ENCODE measurements at places on chromosomes 7 and 10. TPM values are rescaled to one million over a fixed set of nuclear protein-coding genes. Genes with fewer than 3 reads are reported as not detected.

MSS51 gene
- 3.9 TPM for total RNA-seq

GRCh38 chr10:8369666-8370065 is 315.2 kb downstream of the GATA3 start:
- DNase-seq, result no peak

DNA sequence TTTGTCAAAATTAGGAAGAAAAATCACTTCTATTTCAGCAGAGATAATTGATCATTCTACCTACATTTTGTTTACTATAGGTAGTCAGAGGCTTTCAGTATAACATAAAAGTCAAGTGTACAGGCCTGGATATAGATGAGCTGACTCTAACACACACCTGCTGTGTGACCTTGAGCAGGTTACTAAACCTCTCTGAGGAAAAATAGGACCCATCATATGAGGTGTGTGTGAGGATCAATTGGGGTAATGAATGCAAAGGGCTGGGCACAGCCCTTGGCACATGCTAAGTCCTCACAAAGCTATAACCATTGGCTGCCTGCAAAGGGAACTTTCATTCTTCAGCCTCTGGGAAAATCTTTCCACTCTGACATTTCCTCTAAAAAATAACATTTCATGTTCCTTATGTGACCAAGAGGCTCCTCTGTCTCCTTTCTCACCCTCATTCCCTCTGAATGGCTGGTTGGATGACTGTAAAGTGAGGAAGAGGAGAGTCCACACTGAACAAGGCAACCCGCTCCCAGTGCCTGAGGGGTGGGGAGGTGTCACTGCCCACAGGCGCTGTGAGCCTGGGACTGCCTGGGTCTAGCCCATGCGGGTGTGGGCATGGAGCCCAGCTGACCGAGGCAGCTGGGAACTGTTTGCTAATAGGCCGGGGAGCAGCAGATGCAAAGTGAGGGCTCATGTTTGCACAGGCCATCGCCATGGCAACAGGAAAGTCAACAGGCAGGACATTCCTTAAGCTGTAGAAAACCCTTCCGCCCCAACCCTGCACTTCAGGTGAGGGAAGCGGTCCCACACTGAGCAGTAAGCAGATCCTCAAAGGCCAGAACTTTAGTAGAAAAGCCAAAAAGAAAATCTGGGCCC is 36.8 kb downstream of the MYOF start:
- no peak for DNase-seq

GRCh38 chr7:66880053-66880452 is 41.0 kb upstream of the TMEM248 start:
- no peak for DNase-seq

DNA sequence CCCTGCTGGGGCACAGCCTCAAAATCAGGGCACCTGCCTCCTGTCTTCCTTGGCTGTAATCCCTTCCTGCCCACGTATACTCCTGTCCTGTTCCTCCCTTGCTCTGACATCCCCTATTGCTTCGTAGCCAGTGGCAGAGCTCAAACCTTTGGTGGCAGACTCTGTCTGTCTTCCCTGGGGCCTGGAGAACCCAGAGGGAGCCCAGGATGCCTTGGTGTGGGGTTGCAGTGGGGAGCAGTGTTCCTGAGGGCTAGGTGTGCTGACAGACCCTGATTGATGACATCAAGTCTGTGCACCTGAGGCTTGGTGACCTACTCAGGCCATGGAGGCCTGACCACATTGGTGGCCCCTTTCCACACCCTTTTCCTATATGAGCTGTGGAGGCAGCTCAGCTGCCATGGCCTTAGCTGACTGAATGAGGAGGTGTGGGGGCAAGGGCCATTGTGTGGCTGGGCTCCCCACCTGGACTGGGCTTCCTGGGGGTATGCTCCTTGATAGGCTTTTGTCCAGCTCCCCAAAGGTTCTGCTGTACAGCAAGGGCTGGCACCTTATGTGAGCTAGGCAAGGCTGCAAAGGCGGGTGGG is 5.4 kb upstream of the GCK start:
- no peak for DNase-seq

- DNase-seq, result no peak
These were observed 49.4 kb downstream of the FAM171A1 start for GRCh38 chr10:15321431-15322341.

DNA sequence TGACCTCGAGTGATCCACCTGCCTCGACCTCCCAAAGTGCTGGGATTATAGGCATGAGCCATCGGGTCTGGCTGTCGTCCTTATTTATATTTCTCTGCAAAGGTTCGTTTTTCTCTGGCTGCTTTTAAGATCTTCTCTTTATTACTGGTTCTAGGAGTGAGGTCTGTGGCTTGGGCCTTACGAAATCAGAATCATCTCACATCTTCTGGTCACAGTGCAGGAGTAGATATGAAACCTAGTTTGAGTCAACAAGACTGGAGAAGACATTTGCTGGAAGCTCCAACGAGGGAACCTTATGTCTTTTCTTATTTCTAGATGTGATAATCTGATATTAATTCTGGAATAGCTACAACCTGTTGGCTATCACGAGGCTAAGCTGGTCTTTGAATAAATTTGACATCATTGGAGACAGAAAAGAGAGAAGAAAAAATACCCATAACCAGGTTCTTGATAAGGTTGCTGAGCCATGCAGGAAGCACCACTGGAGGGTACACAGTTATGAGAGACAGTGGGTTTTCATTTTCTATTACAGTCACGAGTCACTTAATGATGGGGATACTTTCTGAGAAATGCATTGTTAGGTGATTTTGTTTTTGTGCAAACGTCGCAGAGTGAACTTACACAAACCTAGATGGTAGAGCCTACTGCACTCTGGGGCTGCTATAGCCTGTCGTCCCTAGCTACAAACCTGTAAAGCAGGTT is 25.6 kb upstream of the IL15RA start:
- no peak for DNase-seq

- no peak for DNase-seq
These were observed 293.4 kb upstream of the RNF32 start for GRCh38 chr7:156347132-156347531.

DNA sequence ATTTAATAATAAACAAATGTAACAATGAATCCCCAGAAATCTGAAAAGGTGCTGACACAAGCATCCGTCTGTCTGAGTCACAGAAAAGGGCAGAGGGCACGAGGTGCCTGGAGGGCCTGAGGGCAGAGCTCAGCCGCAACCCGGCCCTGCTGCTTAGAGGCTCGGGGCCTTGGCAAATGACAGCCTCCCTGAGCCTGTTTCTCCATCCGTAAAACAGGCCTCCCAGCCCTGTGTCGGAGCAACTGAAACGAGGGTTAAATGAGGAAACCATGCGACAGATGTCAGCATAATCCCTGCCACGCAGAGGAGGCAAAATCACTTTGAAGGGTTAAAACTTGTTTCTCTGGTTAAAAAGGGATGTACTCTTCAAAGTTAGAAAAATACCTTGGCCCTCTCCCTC is 24.9 kb downstream of the NUDT1 start:
- DNase-seq, result no peak

NKX2-3 gene
- 69.1 TPM for total RNA-seq

GRCh38 chr7:69115788-69116187 is 482.5 kb upstream of the AUTS2 start:
- no peak for DNase-seq

DNA sequence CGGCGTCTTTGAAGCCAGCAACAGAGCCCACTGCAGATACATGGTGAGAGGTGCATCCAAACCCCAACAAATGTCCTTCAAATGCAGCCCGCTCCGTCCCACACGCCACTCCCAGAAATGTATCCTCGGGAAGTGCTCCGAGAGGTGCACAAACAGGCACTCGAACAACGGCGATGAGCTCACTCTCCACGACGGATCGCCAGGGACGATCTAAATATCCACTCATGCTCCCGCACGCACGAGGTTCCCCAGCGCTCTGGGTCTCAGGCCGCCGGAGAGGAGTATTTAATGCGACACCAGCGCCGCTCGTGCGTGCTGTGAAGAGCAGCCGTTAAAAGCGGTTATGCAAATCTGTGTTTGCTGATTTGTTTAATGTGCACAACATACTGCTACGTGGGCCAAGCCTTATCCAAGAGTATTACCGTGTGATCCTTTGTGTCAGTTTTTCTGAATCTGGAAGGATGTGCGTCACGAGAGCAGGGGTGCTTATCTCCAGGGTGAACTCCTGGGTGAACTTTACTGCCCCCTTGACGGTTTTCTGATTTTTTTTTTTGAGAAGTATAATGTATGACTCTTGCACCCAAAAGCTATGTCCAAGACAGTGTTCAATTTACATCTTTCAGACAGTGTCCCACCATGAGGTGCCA is 48.5 kb upstream of the PPP2R2D start:
- DNase-seq, result peak; percentile 61

SH2D4B gene
- total RNA-seq, result 0.37 TPM

DNA sequence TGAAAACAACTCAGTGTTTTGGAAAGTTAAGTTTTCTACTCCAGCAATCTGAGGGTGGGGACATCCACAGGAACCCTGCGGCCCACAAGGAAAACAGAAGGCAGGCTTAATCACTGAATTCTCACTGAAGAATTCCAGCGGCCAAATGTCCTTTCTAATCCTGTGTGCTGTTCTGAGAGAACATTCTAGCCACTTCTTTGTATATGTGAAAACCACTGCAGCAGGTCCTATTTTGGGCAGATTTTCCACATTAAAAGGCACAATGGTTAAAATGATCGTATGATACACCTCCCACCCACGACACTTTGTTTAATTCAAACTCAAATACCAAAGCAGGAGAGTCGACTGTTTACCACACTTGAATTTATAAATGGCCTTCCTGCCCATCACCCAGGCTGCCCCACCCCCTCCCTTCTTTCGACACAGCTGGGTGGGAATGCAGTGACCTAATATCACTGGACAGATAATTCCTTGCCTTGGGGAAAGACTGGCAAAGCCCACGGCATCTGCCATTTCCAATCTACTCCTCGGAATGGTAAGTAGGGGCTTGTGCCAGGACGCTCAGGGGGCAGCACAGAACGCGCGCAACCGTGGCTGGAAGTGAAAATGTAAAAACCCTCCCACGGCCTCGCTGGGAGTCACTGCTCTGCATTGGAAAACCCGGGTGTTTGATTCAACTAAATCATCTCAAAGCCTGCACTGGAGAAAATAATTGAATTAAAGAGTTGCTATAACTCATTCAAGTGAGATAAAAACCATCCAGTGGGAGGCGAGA is 67.0 kb downstream of the CTBP2 start:
- DNase-seq, result peak; percentile 39

ATXN7L1 gene
- 29.3 TPM for total RNA-seq

- no peak for DNase-seq
These were observed 116.1 kb downstream of the INSYN2A start for GRCh38 chr10:127080317-127080716.

DNA sequence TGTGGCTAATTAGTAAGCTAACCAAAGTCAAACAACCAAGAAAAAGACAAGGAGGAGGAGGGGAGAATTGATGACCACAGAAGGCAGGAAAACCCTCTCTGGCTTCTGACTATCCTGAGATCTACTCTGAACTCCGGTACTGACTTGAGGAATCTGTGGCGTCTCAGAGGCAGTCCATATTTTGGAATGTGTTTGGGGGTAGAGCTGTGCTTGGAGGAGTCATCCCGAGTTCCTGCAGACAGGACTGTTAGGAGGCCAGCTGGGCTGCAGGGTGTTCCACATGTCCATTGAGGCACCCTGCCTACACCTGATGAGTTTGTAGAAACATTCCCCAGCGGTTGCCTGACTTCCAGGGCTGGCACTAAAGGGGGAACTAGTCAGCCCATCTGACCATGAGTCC is 91.6 kb downstream of the PLCE1 start:
- DNase-seq, result no peak

DNA sequence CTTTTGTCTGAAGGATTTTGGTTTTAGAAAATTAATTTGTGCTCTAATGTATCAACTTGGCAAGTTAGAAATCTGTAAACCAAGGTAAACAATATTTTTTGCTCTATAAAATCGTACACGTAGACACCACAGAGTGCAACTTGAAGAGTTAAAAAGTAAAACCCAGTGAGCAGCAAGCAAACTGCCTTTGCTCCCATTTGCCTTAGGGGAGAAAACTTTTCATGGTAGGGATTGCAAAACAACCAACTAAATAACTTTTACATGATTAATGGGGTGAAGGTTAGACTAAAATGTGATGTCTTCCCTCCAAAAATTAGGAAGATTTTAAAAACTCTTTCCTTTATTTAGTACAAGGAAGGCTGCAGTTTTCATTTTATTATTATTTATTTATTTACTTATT is 224.2 kb upstream of the LYZL1 start:
- DNase-seq, result no peak

Measured in spleen (tissue), 13 donors.